AG10803 (cell line): ENCODE measurements at places on chromosomes 12 and 14.

DNA sequence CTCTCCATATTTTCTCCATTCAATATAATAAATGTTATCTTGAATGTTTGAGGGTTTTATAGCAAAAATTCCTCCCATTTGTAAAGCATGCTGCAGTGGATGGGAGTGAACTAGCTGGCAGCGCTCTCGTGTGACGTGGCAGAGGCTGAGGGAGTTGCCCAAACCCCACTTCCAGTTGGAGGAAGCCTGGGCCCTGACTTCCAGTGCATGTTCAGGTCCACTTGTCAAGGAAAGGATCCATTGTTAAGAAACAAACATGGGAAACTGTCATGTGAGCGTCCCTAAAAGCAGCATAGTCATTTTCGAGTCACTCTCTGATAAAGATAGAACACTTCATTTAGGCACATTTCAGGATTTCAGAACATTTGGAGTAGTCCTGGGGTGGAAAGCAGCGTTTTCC, 116.6 kb downstream of the SLC25A47 start:
- peak; percentile 31 for DNase-seq

GRCh38 chr12:113299619-113300237, 35.2 kb downstream of the SLC8B1 start:
- DNase-seq: peak; percentile 84

DNA sequence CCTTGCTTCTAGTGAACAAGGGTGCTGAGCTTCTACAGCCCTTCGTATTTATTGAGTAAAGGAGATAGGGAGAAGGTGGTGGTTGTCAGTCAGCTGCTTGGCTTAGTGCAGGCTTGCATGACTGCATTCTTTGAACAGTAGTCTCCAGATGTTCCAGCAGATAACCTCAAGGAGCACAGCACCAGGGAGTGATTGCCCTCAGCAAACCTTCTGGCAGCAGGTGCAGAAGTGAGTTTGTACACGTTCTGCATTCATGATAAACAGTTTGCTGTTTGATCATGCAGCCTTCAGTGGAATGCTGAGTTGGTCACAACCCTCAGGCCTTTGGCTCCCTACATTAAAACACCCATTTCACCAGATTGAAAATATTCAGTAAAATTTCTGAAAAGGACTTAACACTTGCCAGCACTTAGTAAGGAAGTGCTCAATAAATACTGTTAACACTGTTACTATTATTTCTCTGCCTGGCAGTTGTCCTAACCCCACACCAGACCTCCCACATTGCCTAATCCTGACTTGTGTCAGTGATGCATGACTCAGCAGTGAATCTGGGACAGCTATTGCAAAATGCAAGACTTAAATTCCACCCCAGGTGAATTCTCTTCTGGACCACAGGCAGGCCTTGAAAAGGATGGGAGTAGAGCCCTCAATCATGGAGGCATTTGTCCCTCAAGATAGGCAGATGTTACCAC, 18.9 kb upstream of the CARMIL3 start:
- peak; percentile 94 for DNase-seq

DNA sequence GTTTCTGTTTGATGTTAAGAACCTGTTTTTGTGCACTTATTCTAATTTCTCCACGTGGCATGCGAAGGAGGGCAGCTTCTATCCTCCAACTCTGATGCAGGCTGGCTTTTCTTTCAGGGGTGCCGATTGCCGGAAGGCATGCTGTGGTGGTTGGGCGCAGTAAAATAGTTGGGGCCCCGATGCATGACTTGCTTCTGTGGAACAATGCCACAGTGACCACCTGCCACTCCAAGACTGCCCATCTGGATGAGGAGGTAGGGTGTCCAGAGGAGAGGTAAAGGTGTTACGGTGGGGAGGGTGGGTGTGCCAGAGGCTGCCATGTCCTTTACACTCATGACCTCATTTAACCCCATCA, 29.6 kb downstream of the MTHFD1 start:
- DNase-seq: no peak

GRCh38 chr12:3089588-3089987, 12.4 kb downstream of the TSPAN9 start:
- DNase-seq: no peak

DNA sequence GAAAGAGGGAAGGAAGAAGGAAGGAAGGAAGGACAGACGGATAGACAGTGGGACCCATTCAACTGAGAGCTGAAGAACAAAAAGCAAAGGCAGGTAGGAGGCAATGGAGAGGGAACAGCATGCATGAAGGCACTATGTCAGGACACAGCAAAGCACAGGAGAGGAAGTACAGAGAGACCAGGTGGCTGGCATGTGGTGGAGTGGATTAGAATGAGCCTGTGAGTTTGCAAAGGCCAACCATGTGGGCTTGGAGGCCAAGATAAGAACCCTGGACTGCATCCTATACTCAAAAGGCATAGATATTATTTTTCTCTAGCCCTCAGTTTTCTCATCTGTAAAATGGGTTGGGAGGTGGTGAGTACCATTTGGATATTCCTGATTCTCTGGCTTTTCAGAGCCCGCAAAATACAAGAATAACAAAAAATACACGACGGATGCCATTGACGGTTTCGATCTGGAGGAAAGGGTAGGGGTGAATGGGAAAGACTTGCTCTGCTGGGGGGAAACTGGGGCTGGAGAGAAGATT, 102.9 kb downstream of the WSCD2 start:
- DNase-seq: no peak

DNA sequence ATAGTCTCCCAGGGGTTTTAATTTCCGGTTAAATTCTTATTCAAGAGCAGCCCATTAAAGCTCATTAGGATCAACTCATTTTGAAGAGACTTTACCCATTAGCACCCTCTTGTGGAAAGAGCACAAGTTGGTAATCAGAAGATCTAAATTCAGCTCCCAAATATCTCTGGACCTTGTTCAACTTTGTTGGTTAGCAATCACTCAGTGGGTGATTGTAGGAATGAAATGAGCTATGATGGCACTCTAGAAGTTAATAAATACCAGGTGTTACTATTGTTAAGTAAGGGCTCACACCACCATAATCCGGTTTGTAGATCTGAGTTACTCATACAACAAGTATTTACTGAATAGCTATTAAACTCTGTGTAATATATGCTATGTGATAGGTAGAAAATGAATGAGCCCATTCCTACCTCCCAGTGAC, 42.9 kb downstream of the TRIP11 start:
- peak; percentile 97 for DNase-seq

DNA sequence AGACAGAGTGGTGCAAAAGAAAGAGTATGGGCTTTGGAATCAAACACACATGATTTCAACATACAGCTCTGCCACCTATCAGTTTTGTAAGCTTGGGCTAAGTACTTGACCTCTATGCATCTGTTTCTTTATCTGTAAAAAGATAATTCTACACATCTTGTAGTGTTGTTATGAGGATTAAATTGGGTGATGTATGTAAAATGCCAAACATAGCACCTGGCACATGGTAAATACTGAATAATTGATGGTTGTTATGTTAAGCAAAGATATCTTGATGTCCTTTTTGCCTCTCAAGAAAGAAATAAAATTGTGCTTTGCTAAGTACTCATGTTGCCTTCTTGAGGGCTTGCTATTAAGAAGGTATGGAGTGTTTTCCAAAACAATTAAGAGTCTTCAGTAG, 2.3 kb upstream of the CSRP2 start:
- DNase-seq: no peak

- no peak for DNase-seq
Measured at GRCh38 chr14:21098892-21099595, 589 bp upstream of the ZNF219 start.

GRCh38 chr12:5308216-5308615, 123.7 kb upstream of the NTF3 start:
- no peak for DNase-seq

GRCh38 chr12:95623554-95624170, 72.4 kb upstream of the USP44 start:
- peak; percentile 96 for DNase-seq

- DNase-seq: no peak
Measured at GRCh38 chr12:100508751-100509150, 35.1 kb downstream of the NR1H4 start.

DNA sequence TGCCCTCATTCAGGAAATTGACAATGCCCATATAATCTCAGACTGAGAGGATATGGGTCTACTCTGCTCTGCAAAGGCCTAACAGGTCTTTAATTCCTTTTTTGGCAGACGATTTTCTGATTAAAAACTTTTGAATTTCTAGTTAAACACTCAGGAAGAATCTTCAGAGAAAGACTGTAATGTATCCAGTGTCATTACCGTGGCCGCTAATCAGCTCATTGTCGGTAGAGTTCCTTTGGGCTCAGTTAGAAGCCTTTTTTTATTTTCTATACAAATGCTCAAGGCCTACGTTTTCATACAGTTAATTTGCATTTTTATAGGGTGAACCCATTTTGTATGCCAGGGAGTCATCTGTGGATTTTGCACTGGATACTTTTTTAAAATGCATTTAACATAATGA, 549.9 kb downstream of the RPS29 start:
- no peak for DNase-seq

DNA sequence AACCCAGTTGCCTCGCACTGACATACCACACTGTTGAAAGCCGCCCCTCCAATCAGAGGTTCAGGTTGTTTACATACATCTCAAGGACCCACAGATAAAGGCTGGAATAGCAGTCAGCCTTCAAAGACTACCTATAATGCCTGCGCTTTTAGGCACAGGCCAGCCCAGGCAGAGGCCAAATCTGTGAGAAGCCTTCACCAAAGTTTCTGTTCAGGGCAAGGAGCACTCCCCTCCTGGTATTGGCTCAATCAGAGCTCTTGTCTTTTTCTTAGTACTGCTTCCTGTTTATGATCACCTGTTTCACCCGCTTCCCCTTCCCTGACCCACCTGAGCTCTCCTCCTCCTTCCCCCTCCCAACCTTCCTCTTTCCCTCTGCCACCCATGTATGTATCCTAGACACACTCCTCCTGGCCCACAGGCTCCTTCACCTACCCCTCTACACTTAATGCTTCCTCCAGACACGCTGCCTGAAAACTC, 34.8 kb downstream of the DUSP16 start:
- no peak for DNase-seq

DNA sequence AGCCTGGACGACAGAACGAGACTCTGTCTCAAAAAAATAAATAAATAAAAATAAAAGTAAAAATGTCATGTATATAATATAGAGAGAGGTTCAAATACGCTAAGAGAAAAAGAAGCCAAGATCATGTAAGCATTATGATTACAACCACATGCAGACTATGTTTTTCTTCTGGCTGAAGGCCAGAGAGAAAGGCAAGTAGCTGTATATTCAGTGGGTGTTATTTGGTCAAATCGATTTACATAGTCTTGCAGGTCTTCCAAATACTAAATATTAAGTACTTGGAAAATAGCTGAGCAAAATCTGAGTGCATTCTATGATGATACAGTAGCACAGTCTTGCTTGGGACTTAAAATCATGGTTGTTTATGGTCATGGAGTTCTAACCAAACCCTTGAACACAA, 758.0 kb downstream of the DIO2 start:
- no peak for DNase-seq

DNA sequence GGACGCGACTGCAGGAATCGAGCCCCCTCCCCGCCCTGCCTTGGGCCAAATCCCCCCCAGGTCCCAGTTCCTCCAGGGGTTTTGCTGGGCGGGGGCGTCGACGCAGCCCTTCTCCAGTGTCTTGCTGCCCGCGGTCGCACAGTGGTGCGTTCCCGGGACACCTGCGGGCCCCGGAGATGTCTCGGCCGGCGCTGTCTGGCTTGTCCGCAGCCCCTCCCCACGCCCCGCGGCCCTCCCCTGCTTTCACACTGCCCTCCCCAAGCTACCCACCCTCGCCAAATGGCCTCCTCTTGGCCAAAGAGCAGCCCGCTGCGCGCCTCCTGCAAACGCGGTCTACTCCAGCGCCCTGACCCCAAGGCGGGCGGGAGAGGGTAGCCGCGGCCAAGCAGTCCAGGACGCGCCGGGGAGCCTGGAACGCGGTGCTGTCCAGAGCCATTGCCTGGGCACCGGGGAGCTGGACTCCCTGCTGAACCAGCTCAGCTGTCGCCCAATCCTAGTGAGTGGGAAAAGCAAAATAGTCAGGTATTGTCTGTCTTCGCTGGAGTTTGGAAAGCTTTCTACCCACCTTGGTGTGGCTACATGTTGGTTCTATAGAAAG, 122.0 kb downstream of the AACS start:
- no peak for DNase-seq

- no peak for DNase-seq
Measured at GRCh38 chr14:73492670-73493069, 1.9 kb downstream of the RIOX1 start.

GRCh38 chr14:101124815-101125214, 221.3 kb upstream of the RTL1 start:
- no peak for DNase-seq

DNA sequence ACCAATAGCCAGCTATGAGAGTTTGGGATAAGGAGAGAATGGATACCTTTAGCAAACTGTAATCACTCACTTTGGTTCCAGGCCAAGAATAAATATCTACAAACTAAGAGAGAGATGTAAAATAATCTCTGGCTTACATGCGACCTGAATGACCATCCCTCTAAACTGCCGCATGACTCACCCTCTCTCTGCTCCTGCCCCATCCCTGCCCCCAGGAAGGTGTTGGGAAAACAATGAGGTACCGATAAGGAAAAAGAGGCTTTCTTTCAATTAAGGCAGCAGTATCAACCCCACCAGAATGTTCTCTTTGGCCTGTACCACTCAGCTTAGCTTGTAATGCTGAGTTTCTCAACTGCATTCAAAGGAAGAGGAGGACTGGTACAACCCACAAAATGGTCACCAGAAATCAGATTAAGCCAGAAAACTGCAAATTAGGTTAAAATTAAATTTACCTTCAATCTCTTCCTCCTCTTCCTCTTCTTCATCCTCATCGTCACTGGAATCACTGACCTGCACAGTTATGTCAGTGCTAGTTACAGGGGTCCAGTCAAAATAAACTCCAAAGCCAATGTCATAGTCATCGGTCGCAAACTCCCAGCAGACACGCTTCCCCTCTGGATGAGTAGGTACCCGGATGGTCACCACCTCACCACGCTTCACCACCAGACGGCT, 22.0 kb downstream of the GSTZ1 start:
- DNase-seq: no peak

DNA sequence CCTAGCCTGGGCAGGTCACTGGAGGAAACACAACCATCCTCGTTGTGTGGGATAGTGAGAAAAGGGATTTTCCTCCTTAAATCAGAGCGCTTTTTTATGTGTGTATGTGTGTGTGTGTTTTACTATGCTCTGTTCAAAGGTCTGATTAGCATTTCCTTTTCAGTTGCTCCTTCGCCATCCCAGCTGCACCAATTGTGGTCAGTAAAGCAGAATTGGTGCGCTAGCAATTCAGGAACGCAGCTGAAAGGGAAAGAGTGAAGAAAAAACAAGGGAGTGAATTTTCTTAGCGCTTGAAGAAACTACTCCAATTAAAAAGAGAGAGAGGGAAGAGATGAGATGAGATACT, 173.3 kb upstream of the PARP11 start:
- no peak for DNase-seq

DNA sequence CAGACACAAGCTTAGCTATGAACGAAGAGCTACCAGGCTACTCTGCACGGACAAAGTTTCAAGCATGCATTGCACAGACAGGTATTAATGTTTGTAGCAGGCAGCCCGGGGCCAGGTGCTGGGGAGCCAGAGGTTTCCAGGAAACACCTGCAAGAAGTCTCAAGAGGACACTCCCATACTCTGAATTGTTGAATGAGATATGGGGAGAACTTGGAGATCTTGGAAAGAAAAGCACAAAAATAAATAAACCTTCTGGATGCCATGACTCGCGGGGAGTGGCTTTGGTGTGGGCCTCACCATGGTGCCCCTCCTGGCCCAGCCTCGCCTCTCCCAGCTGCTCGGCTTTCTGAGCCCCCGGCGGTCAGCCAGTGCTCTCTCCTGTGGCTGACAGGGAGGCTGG, 186.8 kb downstream of the TTC7B start:
- DNase-seq: no peak

- no peak for DNase-seq
Measured at GRCh38 chr12:18320976-18321375, 59.7 kb downstream of the PIK3C2G start.
